ENCODE measurements at places on chromosomes 5 and 9.

- no peak for DNase-seq
Observed at GRCh38 chr5:58484505-58484904, 6.7 kb upstream of the GAPT start.

DNA sequence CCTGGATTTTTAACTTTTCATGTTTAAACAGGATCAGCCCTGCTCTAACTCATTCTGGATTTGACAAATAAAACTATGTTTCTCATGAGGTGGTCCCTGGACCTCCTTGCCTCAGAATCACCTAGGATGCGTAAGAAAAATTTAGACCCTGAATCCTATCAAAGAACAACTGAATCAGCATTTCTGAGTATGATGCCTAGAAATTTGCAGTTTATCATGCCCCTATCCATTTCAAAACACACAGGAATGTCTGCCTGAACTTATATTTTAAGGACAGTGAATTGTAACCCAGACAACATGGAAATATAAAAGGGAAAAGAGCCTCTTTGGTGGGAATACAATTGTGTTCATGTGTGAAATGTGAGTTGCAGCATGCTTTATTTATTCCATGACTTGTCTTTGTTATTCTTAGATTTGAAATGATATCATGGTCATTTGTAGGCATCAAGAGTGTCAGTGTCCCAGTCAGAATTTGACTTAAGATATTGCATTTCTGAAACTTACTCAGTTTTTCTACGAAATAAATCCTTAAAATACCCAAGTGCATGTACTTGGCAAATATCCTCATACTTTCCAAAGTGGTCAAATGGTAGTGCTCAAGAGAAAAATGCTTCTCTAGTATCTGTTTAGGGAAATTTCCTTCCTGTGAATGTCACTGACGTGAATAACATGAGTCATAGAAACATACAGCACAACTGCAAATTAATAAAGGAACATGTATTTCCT, 144.3 kb downstream of the GIN1 start:
- no peak for DNase-seq

- DNase-seq: no peak
Observed at GRCh38 chr9:91118704-91119025, 243.1 kb downstream of the AUH start.

- no peak for DNase-seq
Observed at GRCh38 chr5:117318528-117318927, 743.9 kb upstream of the SEMA6A start.
